ENCODE measurements at places on chromosomes 7 and 10.

DNA sequence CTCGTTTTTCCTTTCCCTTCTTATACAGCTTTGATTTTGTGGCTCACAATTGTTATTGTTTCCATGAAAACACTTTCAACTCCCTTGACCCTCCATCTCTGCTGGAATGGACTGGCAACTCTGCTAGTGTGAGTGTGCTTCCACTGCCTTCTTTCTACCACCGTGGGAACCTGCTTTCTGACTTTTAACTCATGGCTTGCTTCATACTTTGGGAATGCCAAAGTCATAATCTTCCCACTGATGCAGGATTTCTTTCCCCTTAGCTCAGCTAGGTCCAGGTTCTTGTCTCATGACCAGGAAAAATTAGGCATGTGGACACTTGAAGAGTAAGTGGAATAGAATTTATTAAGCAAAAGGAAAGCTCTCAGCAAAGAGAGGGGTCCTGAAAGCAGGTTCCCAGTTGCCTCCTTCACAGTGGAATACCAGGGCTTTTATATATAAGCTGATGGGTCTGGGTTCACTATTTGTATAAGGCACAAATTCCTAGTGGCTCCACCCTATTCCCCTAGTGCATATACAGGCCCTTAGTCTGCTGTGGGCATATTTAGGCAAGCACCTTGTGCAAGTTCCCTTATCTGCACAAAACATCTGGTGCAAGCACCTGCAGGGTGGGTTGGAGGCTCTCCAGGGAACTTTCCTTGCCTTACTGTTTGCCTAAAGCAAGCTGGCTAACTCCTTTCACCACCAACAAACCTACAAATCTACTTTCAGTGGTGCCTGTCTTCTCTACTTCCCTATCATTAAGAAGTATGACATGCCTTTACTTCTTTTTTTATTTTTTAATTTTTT, 119.5 kb downstream of the CFAP58 start:
- no peak for DNase-seq

GRCh38 chr10:70791386-70792039, 6.3 kb upstream of the TBATA start:
- DNase-seq: no peak

DNA sequence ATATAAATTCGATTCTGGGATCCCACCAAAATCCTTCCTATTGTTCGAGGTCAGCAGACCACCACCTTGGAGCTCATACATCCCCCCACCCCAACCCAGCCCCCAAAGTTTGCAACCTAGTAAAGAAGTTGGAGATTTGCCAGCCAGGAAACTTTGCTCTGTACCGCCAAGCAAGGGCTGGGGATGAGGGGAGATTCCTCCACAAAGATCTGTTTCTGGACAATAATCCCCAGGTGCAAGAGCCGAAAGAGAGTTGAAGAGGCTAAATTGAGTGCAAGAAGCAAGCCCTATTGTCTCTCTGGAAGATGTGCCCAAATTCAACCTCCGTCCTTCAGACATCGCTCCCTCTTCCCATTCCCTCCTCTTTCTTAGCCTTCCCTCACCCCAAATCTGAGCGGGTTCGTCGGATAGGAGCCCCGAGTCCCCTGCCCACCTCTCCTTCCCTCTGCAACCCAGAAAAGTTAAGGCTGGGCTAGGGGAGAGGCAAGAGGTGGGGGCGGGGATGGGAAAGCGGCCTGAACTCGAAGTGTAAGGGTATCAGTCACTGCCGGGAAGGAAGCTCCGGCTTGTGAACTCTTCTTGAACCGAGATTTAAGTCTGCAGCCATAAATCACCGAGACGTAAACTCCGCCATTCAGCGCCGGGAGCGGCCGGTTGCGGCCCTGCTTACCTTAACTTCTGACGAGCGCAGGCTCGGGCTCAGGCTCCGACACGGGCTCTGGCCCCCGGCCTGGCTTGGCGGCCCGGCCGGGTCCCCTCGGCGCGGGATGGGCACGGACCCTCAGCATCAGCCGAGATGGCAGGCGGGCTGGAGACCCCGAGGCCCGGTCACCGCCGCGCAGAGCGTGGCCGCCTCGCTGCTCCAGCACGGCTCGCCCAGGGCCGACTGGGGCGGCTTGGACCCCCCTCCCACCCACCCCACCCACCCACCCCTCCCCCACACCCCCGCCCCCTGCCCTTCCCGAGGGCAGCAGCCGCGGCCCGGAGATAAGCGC, 10.8 kb upstream of the HOXA2 start:
- DNase-seq: peak; percentile 68

GRCh38 chr10:17643755-17644484, at the start of gene STAM:
Gene STAM (plus strand): TSS chr10:17644151. CDS start chr10:17644340, 189 bp downstream.
- DNase-seq: peak; percentile 96

- DNase-seq: no peak
These were observed 1149.2 kb upstream of the CELF2 start for GRCh38 chr10:9868499-9868898.

- no peak for DNase-seq
These were observed 47.5 kb downstream of the BRAF start for GRCh38 chr7:140877249-140877524.

DNA sequence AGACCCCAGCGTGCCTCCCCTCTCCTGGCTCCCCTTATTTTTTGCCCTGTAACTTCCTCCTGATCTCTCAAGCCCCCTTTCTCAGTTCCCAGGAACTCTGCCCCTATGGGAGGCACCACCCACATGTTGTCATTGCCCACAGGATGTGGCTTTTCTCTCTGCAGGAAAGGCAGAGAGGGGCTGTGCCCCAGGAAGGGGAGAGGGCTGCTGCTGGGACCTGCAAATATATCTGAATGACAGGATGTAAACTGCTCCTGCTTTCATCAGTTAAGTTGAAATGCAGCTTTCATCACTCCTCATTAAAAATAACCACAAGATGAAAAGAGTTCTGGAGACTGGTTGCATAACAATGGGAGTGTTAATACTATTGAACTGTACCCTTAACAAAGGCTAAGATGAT, 103.3 kb downstream of the CLEC2L start:
- DNase-seq: no peak

DNA sequence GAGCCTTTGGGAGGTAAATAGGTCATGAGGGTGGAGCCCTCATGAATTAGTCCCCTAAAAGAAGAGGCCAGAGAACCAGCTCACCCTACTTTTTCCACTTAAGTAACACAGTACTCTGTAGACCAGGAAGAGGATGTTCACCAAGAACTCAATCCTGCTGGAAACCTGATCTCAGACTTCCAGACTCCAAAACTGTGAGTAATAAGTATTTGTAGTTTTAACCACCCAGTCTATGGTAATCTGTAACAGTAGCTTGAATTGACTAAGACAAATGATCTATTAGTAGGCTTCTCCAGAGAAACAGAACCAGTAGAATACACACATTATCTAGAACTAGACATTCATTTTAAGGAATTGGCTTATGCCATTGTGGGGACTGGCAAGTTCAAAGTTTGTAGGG, 51.5 kb downstream of the ANKMY2 start:
- no peak for DNase-seq

DNA sequence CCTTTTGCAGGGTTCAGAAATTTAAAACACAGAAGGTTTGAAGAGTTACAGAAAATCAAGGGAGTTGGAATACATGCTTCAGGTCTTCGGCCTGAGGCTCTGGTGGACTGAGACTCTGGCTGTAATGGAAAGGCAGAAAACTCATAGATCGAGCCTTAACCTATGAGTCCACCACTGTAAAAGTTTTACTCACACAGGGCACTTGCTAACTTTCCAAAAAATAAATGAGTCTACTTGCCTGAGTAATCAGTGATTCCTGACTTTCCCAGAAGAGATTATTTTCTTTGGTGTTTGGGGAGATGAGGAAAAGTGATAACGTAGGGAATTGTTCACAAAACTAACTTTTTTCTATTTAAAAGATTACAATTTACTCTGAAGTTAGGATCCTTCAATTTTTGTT, 108.0 kb downstream of the MBL2 start:
- no peak for DNase-seq

GRCh38 chr10:42949287-42949686, 127.6 kb upstream of the RET start:
- no peak for DNase-seq

DNA sequence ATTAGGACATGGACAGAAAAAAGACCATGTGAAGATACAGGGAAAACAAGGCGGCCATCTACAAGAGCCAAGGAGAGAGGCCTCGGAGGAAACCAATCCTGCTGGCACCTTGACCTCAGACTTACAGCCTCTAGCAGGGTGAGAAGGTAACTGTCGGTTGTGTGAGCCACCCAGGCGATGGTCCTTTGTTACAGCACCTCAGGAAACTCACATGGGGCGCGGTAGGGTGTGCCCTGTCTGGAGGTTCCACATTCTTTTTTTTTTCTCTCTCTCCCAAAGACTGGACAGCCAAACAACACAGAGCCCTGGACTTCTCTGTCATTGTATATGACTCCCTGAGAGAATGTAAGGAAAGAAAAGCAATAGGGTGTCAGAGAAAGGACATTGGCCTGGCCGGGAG, 163.2 kb downstream of the KCNMA1 start:
- DNase-seq: no peak

All from neural progenitor cell (in vitro differentiated cells).